ENCODE measurements at places on chromosomes 4 and X.

DNA sequence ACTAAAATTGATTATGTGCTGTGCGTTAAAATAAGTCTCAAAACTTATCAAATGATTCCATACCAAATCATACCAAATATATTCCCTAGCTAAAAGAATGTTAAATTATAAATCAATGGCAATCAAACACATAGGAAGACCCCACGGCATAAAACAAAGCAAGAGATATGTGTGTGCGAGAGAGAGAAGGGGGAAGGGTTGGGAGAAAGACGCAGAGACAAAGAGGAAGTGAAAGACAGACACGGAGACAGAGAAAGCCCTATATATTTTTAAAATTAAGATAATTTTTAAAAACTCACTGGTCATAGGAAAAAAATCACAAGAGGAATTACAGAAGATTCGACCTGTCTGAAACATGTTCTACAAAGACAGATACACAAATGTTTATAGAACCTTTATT is 371.4 kb downstream of the NLGN4X start:
- no peak for DNase-seq

- no peak for DNase-seq
Measured at GRCh38 chrX:14386981-14387380, 142.4 kb upstream of the GLRA2 start.

GRCh38 chr4:144634978-144635747 is 10.8 kb upstream of the HHIP start:
- DNase-seq = no peak

- DNase-seq = no peak
Measured at GRCh38 chr4:169649545-169650226, 29.3 kb downstream of the CLCN3 start.

DNA sequence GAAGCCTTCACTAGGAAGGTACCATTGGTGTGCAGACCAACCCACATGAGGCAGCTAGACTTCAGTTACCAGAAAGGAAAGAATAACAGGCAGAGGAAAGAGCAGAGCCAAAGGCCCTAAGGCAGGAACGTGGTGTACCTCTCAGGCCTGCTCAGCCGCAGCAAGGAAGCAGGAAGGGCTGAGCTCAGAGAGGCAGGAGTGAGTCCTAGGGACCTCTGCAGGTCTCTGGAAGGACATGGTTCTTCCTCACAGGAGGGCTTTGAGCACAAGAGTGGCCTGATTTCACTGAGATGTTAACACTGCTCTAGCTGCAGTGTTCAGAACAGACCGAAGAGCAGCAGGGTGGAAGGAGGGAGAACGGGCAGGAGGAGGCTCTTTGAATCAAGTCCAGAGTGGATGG is 124.6 kb downstream of the DCHS2 start:
- DNase-seq = no peak

DNA sequence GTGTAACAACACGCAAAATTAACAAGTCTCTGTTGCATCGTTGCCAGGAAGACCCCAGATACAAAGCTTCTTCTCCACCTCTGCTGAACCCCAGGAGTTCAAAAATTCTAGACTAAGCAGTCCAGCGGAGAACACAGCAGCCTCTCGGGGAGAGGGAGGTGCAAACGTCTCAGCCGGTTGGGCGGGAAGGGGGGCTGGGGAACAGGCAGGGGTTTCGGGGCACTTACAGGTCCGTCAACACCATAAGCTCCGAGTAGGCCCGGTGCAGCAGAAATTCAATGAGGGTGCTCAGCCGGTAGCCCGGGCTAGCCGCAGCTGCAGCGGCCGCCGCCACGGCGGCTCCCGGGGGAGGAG is 394 bp downstream of the MED14 start:
- no peak for DNase-seq

GRCh38 chr4:654871-655463 is 19.1 kb downstream of the ATP5ME start:
- DNase-seq = no peak

DNA sequence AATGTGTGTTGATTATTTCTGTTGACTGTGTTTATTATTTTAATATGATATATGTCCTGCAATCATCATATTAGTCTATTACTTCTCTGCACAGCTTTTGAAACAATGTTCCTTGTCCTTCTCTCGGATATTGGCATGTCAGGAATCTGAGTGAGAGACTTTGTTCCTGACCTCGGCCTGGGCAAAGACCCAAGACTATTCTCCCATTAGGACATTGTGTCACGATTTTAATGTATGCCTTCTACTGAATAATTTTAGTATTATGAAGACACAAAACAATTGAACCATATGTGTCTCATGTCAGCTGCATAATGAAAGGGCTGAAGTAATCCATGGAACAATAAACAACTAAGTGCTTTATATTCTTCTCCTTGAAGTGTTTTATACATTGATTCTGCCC is 580.8 kb upstream of the TENM3 start:
- DNase-seq = no peak

DNA sequence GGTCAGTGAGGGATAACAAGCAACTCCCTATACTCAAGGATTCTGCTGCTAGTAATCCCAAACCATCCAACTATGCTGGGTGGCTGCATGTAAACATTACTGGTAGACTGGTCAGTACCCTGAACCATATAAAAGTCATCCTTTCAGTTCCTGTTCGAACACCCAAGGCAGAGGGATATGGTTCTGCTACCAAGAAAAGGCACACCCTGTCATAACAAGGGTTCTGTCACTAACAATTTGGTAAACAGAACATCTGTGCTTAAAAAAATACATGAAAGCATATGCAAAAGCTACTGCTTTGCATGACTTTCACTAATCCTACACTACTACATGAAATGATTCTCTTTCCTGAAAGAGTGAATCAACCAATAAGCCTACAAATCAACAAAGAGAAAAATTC is 76.8 kb upstream of the MCF2 start:
- no peak for DNase-seq

DNA sequence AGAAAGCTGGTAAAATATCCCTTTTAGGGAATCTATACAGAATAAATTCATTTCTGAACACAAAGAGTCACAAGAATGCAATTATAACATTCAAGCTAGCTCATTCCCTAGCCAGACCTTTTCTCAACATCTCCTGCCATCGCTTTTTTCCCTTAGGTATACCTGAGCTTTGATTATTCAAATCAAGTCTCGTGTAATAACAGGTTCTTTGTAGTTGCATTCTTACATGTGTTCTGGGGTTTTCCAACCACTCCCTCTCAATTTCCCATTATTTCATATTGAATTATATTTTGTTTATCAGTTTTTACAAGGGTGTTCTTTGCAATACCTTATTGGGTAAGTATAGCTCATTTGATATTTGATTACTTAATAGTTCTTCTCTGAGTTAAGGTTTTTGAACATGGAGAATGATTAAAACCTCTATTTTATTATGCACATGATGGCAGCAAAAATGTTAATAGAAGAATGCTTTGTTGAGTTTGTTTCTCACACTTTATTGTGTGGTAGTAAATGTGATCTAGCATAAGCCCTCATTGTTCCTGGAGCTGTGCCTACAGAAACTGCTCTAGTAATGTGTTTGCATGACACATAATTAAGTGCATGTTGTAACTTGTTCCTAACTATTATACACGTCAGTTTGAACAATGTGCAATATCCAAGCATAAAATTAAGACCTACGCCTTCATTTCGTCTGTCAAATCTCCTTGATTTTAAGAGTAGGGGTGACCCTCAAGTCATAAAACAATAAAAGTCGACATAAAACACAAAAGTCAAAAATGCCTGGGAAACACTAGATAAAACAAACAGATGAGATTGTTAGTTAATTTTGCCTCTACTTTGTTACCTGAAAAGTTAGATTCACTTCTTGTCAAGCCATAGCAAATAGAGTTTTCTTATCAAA is 124.0 kb upstream of the POF1B start:
- DNase-seq = no peak

- peak; percentile 85 for DNase-seq
Measured at GRCh38 chrX:45070116-45071007, 130.3 kb downstream of the DIPK2B start.

- peak; percentile 28 for DNase-seq
Measured at GRCh38 chr4:1763550-1764080, 29.5 kb upstream of the FGFR3 start.

- no peak for DNase-seq
Measured at GRCh38 chr4:183783991-183784553, 121.0 kb upstream of the STOX2 start.

DNA sequence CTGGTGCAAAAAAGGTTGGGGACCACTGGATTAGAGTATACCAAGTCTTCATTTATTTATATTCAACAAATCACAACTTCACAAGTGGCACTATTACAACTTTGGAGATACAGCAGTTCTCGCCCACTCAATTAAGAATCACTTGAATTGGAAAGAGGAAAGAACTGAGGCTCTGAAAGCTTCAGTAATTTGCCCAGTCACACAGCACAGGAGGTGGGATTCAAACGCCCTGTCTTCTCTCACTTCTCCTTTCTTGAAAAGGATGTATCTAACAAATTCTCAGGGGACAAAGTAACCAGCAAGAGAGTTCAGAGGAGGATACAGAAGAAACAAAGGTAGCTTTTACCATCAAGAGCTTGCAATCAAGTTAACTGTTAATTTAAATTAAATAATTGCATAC is 12.4 kb downstream of the SMIM14 start:
- DNase-seq = peak; percentile 55

DNA sequence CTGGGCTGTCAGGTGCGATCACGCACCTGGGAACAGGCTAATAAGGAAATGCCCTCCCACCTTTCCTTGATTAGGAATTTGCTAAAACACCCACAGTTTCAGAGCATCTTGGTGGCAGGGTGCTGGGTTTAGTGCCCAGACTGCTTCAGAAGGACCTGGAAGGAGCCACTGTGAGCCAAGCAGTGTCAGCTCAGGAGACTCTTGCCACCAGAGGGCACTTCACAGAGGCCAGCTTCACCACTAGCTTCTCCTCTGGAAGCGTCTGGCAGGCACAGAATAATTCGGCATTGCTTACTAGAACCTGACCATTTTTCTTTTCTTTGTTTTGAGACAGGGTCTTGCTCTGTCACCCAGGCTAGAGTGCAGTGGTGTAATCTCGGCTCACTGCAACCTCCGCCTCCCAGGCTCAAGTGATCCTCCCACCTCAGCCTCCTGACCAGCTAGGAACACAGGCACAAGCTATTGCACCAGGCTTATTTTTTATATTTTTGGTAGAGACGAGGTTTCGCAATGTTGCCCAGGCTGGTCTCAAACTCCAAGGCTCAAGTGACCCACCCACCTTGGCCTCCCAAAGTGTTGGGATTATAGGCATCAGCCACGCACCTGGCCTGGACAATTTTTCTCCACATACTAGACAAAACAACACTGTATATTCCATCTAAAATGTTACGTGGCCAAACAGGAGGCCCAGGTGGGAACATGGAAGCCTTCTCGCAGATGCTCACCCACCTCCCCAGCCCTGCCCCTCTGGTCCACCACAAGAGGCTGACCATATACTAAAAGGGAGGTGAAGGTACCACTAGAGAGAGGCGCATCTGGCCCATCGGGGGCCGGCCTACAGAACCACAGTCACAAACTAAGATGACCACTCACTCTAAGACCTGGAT is 14.1 kb downstream of the NOP14 start:
- DNase-seq = peak; percentile 41

DNA sequence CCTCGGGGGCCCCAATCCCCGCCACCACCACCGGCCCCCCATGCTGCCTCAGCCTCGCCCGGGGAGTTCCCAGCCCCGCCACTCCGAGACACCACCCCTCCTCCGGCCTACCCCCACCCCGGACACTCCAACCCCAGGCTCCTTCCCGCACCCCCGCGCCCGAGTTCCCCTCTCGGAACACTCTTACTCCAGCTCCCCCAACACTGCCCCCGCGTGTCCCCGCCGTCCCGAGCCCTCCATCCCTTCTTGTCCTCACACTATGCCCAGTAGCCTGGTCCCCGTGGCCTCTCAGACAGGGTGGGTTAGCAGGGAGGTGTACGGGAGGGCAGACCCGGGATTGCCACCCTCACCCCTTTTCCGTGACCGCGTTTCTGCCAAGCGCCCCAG is 276.1 kb downstream of the BCOR start:
- DNase-seq = no peak

DNA sequence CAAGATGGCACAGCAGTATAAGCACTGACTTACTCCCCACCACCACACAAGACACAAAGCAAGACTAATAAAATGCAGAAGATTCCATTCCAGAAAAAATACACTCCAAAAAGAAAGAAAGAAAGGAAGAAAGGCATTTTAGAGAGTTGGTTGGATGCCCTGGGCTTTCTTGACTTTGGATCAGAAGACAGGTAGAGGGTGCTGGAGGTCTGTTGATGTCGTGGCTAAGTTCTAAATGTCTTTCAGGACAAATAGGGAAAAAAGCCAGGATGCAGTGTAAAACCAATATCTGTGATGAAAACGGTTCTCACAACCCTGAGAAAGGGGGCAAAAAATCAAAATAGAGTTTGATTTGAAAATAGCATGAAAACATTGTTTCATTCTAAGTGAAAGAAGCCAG is 555.2 kb upstream of the PRKX start:
- DNase-seq = no peak

- no peak for DNase-seq
Measured at GRCh38 chrX:107747596-107748161, 27.9 kb downstream of the TSC22D3 start.

- no peak for DNase-seq
Measured at GRCh38 chr4:11021333-11021732, 336.8 kb upstream of the CLNK start.

DNA sequence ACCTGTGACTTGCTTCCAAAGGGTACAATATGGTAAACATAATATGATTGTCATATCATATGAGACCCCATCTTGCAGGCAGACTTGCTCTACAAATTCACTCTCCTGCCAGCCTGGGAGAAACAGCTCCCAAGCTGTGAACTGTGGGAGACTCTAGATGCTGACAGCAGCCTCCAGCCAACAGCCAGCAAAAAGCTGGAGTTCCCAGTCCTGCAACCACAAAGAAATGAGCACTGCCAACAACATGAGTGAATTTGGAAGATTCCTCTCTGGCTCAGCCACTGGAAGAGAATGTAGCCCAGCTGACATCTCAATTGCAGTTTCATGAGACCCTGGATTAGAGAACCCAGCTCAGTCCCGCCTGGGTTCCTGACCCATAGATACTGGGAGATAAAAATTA is 145.4 kb downstream of the QDPR start:
- no peak for DNase-seq

DNA sequence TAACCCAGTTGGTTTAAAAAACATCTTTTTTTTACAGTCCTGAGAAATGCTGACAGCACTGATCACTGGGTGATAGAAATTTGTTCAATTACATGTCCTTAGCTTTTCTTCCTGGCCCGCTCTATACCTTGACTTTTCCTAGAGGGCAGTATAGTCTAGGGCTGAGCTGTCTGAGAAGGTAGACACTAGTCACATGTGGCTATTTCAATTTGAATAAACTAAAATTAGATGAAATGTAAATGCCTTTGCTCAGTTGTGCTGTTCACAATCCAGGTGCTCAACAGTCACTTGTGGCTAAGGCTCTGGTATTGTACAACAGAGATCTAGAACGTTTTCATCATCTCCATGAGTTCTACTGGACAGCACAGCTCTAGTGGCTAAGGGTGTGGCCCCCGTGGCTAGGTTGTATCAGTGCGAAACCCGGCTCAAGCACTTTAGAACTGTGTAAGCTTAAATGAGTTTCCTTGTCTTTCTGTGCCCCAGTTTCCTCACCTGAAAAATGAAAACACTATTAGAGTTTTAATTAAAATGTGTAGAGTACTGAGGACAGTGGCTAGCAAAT is 111.6 kb upstream of the WDR17 start:
- peak; percentile 24 for DNase-seq
